ENCODE measurements at places on chromosomes 5 and 9.
A peak's percentile ranks its signal among the peaks of the same experiment; 100 is the strongest.

DNA sequence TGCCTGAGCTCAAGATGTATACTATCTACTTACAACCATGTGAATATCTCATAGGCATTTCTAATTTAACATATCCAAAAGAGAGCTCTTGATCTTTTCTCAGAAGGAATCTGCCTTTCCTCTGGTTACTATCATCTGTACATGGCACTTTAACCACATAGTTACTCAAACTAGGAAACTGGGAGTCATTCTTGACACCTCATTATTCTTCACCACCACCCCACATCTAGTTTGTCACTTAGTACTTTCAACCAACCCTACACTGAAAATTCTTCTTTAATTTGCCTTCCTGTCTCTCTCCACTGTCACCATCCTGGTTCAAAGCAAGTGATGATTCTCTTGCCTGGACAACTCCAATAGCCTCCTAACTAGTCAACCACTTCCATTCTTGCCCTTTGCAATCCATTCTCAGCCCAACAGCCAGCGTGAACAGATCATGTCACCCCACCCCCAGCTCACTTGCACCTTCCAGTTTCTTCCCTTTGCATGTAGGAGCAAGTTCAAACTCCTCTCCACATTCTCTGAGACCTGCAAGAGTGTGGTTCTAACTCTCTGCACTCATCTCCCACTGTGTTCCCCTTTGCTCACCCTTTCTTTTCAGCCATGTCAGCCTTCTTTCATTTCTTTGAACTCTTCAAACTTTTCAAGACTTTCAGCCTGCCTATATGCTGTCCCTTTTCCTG, 17.3 kb upstream of the SMAD5 start:
- no peak for DNase-seq

- no peak for DNase-seq
Measured at GRCh38 chr5:53032188-53032587, 43.0 kb downstream of the ITGA2 start.

DNA sequence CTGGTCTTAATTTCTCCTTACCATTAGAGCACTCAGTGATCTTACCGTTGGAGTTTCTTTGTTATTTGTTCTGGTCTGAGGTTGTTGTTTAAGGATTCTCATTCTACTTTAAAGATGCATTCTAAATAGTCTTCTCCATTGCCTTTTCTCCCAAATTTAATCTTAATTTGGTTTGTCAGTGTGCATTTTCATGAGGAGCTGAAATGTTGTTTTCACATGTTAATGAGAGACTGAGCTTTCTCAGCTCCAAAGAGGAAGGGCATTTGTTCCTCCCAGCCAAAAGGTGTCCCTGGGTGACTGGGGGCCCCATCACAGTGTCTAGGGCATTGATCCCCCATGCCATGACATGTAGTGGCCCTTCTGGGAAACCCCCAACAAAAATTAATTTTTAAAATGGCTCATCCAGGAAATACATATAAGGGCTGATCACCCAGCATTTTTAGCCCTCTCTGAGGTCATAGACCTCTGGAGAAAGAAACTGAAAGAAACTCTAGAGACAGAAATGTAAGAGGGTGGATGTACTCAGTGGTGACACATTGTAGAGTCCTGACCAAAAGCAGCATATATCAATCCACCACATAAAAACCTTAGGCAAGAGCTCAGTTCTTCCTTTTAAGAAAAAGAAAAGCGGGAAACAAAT, 240.4 kb upstream of the RAI14 start:
- DNase-seq: no peak

DNA sequence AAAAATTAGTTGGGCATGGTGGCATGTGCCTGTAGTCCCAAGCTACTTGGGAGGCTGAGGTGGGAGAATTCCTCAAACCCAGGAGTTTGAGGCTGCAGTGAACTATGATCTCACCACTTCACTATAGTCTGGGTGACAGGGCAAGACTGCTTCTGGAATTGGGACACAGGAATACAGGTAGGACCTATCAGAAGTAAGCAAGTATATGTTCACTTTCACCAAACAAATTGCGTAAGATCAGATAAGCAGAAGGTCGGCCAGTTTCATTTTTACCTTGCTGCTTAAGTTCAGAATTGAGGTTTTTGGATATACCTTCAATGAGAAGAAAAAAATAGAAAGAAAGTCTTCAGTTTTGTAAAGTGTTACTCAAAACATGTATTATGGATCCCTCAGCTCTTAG, 171.7 kb downstream of the MAT2B start:
- no peak for DNase-seq

GRCh38 chr9:87420884-87421283, 76.8 kb upstream of the DAPK1 start:
- DNase-seq: no peak

GRCh38 chr5:171606414-171607024, 179.1 kb upstream of the SMIM23 start:
- no peak for DNase-seq

DNA sequence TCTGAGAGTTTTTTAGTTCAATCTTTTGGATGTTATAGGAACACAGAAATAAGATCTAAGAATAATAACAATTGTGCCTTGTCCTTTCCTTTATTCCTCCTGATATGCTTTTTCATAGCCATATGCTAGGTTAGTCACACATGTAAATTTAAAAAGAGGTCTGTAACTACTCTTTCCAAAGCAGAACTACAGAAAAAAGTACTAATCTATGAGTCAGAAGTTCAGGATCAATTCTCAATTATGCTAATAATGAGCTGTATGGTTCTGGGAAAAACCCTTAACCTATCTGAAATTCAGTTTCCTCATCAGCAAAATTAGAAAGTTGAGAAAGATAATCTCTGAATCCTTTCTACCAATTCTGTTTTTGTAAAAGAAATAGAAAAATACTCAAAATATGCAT, 44.4 kb downstream of the ANKRD31 start:
- no peak for DNase-seq

DNA sequence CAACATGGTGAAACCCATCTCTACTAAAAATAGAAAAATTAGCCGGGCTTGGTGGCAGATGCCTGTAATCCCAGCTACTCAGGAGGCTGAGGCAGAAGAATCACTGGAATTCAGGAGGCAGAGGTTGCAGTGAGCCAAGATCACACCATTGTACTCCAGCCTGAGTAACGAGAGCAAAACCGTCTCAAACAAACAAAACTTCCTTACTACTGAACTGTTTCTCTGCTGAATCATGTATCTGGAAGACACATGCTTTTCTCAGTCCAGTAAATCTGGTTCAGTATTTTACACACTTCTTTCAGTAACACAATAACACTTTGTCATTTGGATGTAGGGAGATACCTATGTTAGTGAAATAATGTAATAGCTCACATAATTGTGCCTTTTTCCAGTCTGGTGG, 7.9 kb downstream of the TRMT10B start:
- DNase-seq: peak; percentile 65

- no peak for DNase-seq
Measured at GRCh38 chr5:34008802-34009201, 952 bp upstream of the AMACR start.

GRCh38 chr9:121826711-121827110, 175.3 kb downstream of the DAB2IP start:
- DNase-seq: no peak

GRCh38 chr9:23820451-23821374, 5.3 kb downstream of the ELAVL2 start:
- DNase-seq: no peak

- no peak for DNase-seq
Measured at GRCh38 chr5:152097128-152097527, 172.5 kb upstream of the GLRA1 start.

DNA sequence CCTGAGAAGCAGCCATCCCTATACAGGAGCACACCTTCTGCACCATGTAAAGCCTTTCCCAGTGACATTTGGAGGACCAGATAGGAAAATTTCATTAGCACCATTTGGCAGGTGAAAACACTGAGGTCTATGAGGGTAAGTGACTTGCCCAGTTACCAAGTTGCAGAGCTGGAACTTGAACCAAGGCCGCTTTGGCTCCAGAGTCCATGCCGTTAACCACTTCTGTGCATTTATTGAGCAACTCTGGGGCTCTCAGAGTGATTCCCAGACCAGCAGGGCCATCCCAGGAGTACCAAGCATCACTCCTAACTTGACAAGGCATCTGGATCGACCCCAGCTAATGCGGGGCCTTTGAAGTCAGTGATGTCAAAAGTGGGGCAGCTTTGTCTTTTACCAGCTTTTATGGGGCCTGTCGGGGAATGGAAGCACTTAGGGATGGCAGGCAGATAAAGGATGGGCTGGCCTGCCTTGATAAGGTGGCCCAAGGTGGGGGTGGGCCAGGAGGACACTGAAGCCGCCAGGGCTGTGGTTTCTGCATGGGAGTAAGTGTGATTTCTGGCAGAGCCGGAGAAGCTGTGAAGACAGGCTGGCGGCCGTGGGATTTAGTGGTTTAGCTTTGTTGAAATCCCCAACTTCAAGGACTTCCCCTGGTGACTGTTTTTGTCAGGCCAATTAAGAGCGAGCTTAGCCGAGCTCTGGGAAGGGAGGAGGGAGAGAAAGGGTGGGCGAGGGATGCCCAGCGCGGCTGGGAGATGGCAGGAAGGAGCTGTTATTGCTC, 127.3 kb downstream of the MACROH2A1 start:
- DNase-seq: peak; percentile 31

- DNase-seq: no peak
Measured at GRCh38 chr5:137098238-137098637, 400.9 kb downstream of the SPOCK1 start.

DNA sequence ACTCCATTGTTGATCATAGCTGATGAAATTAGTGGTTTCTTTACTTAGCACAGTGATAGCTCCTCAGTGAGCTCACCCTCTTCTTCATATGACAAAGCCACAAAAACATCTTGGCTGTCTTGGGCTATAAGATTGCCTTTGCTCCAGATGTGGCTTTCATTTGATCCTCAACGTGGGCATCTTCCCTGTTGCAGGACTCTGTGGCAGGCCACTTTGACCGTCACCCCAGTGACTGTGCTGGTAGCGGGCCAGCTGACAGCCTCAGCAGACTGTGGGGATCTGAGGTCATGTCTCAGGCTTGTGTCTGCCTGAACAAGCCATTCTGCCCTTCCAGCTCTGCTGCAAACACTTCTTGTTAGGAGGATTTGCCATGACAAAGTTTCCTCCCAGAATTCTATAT, 422.2 kb downstream of the NR2F1-AS1 start:
- peak; percentile 44 for DNase-seq

DNA sequence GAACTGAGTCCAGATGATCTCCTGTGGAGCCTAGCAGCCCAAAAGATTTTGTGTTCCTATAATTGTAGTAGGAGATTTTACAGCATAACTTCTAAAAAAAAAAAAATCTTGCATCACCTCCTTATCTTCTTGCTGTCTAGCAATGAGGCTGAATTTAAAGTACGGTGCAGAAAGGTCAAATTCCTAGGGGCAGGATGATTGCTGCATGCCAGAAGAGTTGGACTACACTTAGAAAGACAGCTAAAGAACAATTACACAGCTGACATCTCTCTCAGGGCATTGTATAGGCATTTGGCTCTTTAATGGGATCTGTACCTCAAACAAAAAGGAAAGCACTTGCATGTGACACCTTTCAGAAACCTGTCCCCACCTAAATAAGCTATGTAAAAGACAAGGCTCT, 443.2 kb downstream of the HCN1 start:
- DNase-seq: no peak

All from GM04503 (cell line).